Stimulated activated CD4-positive, alpha-beta T cell treated with anti-CD3 and anti-CD28 coated beads, Interleukin-15, amount 100 ng/mL, for 24 hours (primary cell): ENCODE measurements at places on chromosomes 16 and 17.

DNA sequence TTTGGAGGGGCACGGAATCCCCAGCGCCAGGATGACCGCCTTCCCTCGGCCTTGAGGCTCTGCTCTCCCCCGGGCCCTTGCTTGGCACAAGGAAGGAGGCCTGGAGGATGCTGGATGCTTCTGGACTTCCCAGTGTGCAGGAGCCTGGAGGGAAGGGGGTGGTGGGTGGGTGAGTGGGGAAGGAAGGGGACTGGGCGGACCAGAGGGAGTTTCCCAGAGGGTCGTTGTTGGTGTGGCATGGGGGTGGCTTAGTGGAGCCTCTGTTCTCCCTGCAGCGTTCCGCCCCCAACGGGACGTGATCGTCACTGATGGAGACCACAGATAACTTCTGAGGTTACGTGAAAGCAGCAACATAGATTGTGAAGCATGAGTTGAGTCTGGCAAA, 140.0 kb downstream of the IRF8 start:
- DNase-seq, result peak; percentile 30

DNA sequence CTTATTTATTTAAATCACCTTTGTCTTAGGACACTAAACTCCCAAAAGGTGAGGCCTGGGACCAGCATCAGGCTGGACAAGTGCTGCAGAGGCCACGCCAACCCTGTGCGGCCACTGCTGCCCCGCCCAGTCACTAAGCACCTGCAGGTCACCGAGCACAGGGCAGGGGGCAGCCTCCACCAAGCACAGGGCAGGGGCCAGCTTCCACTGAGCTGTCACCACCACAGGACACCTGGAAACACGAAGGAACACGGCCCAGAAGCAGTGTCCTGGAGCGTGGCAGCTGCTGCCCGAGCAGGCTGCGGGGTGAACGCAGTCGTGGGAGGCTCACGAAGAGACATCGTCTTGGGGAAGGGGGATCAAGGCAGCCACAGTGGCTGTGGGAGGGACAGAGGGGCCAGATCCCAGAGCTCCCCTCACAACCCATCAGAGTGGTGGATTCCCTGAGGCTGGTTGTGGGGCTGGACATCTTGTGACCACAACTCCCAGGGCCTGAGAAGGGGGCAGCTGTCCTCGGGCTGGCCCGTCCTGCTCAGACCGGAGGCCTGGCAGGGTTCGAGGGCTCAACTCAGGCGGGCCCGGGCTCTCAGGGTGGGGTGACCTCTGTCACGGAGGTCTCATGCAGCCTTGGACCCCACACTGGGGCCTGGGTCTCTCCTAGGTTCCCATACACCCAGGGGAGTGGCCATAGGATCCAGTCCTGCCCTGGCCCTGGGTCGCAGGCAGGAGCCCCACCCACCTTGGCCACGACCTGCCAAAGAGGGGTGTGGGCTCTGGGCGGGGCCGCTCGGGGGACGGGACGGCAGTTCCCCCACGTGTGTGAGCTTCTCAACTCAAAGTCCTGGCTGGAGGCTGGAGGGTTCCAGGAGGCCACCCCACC, 18.7 kb downstream of the RAB40B start:
- DNase-seq, result no peak

DNA sequence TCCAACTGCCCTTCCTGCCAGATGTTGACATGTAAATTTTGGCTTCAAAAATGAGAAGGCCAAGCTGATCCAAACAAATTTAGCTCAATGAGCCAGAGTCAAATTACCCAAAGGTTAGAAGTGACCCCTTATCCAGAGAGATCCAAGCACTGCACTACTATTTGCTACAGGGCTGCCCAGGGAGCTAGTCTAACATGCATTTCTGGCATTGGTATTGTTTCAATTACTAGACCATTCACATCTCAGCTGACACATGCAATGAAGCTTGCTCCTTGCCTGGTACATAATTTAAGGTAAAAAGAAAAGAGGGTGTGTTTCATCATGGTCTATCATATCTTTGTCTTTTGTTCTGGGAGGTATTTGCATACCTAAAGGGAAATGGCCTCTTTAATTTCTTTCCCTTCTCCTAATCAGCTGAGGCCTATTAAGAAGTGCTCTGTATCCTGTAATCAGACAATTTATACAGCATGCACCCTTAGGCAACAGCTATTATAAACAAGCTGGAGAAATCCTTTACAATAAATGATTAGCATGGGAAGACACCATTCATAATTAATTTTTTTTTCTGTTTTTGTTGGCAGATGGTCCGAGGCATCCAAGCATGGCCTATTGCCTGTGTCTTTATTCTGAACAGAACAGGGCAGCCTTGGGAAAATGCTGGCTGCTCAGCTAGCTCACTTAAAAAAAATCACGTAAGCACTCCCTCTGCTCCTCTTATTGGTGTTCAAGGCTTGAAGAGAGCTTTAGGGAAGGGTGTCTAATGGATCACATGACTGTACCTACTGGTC, 161.5 kb upstream of the SALL1 start:
- DNase-seq, result no peak

GRCh38 chr16:67180166-67180565, 3.6 kb downstream of the MATCAP1 start:
- DNase-seq, result no peak

DNA sequence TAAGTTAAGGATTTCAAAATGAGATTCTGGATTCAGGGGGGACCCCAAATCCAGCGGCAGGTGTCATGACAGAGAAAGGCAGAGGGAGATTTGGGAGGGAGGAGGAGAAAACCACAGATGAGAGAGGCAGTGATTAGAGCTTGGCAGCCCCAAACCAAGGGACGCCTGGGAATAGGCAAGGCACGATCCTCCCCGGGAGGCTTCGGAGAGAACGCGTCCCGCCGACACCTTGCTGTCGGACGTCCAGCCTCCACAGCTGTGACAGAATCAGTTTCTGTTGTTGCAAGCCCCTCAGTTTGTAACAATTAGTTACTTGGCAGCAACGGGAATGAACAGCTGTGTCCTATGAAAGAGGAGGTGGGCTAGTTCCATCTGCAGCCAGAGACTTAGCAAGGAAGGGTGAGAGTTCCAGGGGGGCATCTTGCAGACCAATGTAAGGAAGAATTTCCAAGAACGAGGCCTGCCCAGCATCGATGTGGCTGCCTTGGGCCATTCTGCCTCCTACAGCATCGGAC, 110.7 kb upstream of the SDK2 start:
- no peak for DNase-seq

GRCh38 chr17:42642336-42642735, 16.7 kb upstream of the TUBG2 start:
- no peak for DNase-seq

DNA sequence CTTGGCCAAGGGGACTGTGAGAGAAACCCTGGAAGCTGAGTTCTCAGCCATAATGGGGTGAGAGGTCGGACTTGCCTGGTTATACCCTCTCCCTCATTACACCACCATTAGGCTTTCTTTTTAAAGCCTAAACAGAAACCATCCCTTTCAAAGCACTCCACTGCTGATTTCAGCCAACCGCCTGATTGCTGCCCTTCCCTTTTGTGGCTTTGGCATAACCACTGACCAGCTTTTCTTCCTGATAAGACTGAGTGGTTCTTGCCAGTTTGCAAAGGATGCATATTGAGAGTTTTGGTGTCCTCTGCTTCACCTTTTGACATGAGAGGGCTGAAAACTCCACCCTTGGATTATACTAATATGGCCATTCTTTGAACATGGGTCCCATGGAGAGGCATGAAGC, 308.2 kb upstream of the GOT2 start:
- no peak for DNase-seq

- DNase-seq, result no peak
Observed at GRCh38 chr17:58121925-58122324, 26.3 kb upstream of the OR4D1 start.

- DNase-seq, result no peak
Observed at GRCh38 chr17:48795444-48796162, 21.4 kb downstream of the TTLL6 start.

DNA sequence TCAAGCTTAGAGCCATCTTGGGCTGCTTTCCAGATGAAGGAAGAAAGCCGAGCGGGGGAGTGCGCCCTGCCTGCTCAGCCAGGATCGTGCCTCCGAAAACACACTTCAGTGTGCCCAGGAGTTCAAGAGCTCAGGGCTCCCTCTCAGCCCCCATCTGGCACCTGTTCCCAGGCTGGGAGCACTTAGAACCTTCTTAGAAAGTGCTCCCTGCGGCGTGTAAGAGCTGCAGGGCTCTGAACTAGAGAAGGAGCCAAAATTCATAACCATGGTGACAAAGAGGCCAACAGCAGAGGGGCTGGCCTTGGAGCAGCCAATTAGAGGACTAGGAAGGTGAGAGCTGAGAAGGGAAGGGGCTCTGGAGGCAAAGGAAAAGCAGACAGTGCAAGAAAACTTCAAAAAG, 59.0 kb upstream of the TNRC6C start:
- DNase-seq, result no peak

- no peak for DNase-seq
Observed at GRCh38 chr17:354651-355556, 2.3 kb upstream of the RPH3AL start.

DNA sequence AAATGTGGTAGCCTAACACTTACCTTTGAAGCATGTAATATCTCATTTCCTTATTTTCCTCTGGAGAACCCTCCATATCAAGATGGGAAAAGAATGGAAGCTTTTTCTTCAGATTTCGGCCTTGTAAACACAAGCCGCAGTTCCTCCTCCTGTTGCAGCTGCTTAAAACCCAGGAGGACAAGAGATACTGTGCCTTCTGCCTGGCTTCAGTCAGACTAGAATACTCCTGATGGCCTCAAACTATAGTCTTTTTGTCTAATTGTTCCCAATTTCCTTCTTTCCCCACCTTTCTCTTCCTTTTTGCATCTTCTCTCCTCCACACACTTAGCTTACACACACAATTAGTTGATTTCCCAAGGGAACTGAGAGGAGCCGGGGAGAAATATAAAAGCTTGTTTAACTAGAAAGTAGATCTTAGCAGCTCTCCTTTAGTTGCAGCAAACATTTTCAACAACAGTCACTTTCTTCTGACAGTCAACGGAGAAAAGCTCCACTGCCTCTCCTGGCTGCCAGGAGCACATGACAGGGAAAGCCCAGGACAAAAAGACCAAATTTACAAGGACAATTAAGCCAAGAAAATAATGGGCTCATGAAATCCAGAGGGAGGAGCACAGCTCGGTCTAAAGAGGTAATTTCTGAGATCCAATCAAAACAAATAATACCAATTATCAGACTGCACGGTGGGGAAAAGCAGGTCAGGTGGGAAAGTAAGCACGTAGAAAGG, 76.4 kb upstream of the C17orf78 start:
- no peak for DNase-seq

GRCh38 chr17:31401456-31402254, 10.2 kb downstream of the RAB11FIP4 start:
- DNase-seq, result no peak

DNA sequence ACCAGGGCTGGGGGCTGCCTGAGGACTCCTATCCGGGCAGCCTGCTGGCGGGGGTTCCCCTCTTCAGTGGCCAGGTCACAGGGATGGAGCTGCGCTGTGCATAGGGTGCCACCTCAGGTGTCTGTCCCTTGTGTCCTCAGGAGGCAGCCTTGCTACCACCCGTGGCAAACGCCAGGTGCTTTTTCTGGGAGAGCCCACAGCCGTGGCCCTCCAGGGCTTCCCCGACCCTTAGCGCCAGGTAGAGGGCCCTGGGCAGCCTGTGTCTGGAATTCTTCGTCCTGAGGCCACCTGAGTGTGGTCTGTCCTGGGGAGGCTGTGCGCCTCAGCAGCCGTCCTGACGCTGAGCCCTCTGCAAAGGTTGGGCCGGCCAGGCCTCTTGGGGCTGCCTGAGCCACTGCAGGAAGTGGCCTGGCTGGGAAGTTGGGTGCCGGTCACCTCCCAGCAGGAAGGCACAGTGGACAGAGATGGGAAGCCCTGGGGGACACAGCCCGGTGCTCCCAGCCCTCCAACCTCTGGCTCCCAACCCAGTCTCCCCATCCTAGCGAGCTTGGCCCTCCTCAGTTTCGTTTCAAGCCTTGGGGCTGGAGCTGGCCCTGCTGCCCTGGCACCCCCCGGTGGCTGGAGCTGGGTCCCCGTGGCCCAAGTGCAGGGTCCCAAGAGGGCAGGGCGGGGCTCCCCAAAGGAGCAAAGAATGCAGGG, 7.6 kb upstream of the BAIAP3 start:
- no peak for DNase-seq

GRCh38 chr16:85916141-85916890, 17.4 kb downstream of the IRF8 start:
- no peak for DNase-seq

DNA sequence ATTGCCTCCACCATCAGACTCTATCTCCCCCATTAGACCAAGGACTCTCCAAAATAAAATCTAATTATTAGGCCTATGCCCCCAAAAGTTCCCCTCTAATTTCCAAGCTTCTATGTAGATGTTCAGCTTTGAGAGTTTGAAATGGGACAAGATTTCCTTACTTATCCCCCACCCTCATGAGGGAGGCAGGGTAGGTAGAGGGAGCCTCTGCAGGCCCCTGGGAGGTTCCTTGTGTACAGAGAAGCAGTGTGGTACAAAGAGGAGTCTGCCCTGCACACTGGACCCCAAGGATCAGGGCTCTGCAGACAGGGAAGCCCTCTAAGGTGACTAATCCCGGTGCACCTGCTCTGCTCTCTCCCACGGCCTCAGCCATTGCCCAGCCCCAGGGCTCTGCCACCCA, 2.5 kb downstream of the KRT17 start:
- no peak for DNase-seq

DNA sequence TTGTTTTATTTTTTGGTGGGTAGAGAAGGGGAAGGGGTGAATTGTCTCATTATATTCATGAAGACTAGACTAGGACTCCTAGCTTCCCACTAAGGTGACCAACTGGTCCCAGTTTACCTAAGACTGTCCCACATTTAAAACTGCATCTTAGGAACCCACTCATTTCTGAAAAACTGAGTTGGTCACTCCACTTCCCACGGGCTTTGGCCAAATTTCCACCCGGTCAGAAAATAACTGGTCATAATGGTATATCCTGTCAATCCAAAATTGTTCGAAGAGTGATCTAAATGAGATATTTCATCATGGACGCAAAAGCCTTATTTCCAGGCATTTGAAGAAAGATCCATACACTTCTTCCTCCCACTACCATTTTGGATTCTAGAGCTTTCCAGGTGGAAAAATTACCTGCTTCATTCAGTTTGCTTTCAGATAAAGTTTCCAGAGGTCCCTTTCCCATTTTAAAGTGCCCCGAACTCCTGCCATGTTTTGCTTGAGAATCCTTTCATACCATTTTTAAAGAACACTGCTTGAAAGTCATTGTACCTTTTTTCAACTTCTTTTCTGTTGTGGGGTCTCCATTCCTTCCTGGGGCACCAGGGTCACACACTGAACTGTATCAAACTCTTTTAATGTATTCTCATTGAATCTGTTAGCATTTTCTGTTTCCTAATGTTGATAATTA, 21.8 kb upstream of the ZFHX3 start:
- DNase-seq, result no peak

- peak; percentile 68 for DNase-seq
Observed at GRCh38 chr17:81511804-81512561, 616 bp downstream of the ACTG1 start.
